ENCODE measurements at places on chromosomes 6 and 20. TPM values are rescaled to one million over a fixed set of nuclear protein-coding genes. Genes with fewer than 3 reads are reported as not detected.

GRCh38 chr6:107264357-107264840 is 149.1 kb upstream of the BEND3 start:
- DNase-seq = no peak

Gene GNMT
- 0.49 TPM for polyA plus RNA-seq

Gene HLA-DQB1
- 9.4 TPM for polyA plus RNA-seq

DNA sequence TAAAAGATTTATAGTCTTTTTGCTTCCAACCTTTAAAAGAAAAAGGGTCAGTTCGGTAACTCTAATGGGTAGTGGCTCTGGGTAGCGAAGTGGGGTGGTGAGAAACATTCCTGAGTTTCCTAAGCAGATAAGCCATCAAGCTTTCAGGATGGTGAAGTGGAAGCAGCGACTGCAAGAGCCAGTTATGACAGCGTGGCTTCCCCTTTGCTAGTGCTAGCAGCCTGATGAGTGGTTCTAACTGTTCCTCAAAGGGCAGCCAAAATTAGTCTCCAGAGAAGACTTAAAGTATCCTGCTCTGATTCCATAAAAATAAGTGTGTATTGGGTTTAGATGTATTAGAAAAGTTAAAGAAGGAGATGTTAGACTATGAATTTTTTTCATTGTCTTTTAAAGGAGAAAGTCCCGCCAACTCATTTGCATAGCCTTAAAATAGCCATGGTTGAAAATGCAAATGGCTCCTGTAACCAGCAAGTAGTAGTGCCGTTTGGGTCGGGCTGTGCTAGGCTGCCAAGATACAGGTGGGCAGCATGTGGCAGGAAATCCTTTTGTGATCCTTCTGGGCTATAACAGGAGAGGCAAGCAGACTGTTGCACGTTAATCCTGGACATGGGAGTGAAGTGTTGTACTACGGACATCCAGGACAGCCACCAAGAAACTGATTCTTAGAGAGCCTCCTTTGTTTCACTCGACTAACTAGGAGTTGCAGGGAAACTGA is 18.0 kb downstream of the ELOVL2 start:
- DNase-seq = no peak

Gene TULP1
- 1.9 TPM for polyA plus RNA-seq

GRCh38 chr20:7585126-7585679 is 355.1 kb downstream of the HAO1 start:
- DNase-seq = no peak

- no peak for DNase-seq
Measured at GRCh38 chr20:58006346-58007316, 221.8 kb downstream of the ANKRD60 start.

DNA sequence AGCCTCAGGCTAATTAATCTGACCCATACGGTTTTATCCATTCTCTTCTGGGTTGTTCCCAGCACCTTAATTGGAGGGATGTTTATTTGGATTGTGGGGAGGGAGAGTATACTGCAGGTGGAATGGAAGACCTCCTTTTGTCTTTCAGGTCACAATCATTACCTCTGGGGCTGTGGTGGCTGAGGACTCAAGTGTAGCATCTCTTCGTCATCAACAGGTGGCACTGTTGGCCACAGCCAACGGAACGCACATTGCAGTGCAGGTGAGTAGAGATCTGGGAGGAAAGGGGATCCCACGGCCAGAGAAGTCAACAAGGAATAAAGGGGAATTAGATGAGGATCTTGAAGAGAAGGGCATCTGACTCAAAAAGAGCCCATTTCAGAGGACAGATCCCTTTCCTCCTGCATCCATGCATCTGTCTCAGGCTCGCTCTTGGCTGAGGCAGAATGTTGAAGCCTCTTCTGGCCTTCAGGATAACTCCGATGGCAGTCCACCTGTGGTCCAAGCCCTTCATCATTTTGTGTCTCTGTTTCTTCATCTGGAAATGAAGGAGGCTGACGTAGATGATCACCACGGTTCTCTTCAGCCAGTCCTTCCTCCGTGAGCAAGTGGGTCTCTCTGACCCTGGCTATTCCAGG is 3.2 kb upstream of the DEF6 start:
- no peak for DNase-seq

GRCh38 chr6:105569706-105570105 is 166.8 kb upstream of the PREP start:
- DNase-seq = no peak

DNA sequence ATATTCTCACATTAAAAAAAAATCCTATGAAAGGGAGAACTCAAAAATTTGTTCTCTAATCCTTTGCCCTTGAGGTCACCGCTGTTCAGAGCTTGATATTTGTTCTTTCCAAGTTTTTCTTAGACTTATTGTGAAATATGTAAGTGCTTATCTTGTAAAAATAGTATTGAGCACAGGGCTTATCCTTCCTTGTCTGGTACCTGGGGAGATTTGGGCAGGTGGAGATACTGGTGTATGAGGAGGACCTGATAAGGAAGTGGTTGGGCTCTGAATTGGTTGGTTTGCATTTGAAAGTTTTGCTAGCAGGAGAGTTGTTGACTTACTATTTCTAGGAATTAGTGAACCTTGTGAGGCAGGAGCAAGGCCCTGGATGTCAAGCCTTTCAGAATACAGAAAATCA is 28.9 kb upstream of the ANKEF1 start:
- DNase-seq = no peak

Gene FOXS1
- 4.5 TPM for polyA plus RNA-seq

Gene MLN
- not detected for polyA plus RNA-seq

GRCh38 chr20:25046181-25046641 is 11.7 kb downstream of the ACSS1 start:
- DNase-seq = no peak

DNA sequence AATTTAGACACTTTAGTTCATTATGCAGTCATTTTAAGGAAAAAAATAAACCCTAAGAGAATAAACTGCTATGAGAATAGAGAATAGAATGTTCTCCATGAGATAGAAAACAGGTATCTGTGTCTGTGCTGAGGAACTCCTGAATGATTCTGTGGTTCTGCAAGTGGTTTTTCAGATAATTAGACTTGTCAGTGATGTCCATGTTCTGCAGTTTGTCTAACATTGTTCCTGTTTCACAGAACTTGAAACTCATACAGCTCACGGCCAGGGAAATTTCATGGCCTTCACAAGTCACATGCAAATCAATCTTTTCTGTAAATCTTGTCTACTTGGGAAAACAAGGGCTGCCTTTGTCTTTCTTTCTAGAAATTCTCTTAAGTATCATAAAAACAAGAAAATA is 73.4 kb upstream of the HMGCLL1 start:
- no peak for DNase-seq

GRCh38 chr6:41054511-41054910 is 1.5 kb downstream of the APOBEC2 start:
- no peak for DNase-seq

- no peak for DNase-seq
Measured at GRCh38 chr6:106141441-106142237, 55.5 kb downstream of the PRDM1 start.

GRCh38 chr6:7615611-7616383 is 25.8 kb downstream of the SNRNP48 start:
- DNase-seq = peak; percentile 59

GRCh38 chr6:132506869-132507808 is 5.8 kb downstream of the STX7 start:
- no peak for DNase-seq

- no peak for DNase-seq
Measured at GRCh38 chr6:48933136-48933535, 529.9 kb downstream of the MMUT start.

GRCh38 chr6:85680388-85680787 is 37.7 kb upstream of the SYNCRIP start:
- no peak for DNase-seq

DNA sequence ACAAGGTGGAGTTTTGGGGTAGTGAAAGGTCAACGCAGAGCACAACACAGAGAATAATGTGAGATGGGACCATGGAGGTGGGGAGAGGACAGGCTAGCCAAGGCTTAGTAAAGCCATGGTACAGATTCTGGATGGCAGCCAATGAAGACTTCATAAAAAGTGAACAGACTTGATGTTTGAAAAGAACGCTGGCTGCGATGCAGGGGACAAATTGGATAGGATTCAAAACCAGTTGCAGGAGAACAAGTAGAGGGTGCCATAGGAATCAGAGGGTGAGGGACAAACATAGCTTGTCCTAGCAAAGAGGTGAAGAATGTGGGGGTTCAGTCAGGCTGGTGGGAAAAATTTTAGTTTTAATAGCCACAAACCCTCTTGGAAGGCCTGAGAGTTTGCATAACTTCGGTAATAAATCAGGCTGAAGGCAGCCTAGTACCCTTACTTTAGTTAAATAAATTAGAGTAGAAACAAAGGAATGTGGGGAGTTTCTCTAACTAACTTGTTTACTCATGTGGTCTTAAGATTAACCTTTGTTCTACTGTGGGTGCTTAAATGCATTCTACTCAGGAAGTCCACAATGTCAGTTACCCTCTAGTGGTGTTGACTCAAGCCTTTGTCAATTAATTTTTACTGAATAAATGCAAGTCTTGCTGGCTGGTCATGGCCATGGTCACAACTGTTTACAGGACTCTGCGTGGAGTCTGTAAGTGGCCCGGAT is 216.4 kb downstream of the C6orf118 start:
- DNase-seq = no peak

Gene SLC32A1
- not detected for polyA plus RNA-seq

DNA sequence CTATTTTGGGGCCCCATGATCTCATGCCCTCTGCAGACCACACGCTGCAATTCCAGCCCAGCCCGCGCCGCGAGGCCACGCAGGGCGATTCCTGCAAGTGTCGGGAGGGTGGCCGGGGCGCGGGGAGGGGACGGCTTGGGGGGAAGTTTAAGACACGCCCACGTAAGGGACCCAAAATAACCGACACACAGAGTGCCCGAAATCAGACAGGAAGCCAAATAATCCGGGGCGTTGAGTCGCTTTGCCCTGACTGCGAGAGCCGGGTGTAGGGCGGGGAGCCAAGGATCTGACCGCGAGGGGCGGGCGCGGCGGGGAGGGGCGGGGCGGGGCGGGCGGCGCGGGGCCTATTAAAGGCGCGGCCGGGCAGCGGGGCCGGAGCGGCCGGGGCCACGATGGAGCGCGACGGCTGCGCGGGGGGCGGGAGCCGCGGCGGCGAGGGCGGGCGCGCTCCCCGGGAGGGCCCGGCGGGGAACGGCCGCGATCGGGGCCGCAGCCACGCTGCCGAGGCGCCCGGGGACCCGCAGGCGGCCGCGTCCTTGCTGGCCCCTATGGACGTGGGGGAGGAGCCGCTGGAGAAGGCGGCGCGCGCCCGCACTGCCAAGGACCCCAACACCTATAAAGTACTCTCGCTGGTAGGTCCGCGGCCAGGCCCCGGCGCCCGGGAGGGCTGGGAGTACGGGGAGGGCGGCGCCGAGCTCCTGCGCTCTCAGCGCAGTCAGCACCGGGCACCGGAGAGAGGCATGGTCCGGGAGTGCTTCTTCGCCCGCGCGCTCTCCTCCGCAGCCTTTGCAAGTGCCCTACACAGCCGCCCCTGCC is at the start of gene ENPP1:
Gene ENPP1, plus strand, starts transcription at position 377 of the 816 bp plus-strand sequence. Its CDS starts 16 bp downstream, at position 393.
- peak; percentile 80 for DNase-seq

DNA sequence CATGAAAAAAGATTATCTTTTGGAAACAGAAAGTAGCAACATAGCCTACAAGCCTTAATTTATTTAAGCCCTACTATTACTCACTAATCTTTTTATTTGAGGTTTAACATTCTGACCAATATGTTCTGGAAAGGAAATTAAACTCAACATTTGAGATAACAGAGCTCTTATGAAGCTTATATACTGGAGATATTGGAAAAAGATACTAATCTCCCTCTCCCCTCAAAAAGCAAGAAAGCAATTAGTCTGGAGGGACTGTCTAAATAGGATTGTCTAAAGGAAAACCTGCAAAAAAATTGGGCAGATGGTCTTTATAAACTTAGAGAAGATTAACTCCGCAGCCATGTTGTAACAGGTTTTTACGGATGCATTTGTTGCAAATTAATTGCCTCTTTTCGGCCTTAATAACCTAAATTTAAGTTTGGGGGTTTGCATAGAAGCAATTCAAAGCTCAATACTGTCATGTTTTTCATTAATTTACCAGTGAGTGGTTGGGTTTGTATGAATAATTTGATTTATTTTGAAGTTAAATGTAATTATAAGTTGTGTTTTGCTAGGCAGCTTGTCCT is 79.1 kb downstream of the SHLD1 start:
- no peak for DNase-seq

Gene BPIFA3
- not detected for polyA plus RNA-seq

GRCh38 chr6:54621285-54621684 is 225.3 kb upstream of the FAM83B start:
- DNase-seq = no peak

Gene CARMIL1
- 2.4 TPM for polyA plus RNA-seq

Gene NOX3
- not detected for polyA plus RNA-seq

GRCh38 chr6:24667378-24667803 is 514 bp downstream of the ACOT13 start:
- DNase-seq = peak; percentile 40

- no peak for DNase-seq
Measured at GRCh38 chr6:160300076-160300695, 41.6 kb upstream of the SLC22A2 start.

GRCh38 chr20:9808166-9808565 is 30.7 kb downstream of the PAK5 start:
- no peak for DNase-seq

DNA sequence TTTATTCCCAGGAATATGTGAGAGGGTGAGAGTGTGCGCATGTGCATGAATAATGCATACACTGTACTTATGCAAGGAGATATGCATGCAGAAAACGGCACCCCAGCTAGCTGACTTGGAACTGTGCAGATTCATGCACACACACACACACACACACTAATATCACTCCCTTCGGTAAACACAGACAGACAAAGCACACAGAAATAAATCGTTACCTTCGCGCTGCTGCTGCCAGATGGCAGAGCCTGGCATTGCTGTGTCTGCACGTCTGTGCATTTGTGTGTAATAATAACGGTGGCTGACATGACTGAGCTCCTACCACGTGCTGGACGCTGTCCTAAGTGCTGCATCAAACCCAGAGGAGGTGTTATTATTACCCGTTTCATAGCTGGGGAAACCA is 36.8 kb downstream of the PREX1 start:
- no peak for DNase-seq

Gene COL9A1
- polyA plus RNA-seq = 4.1 TPM

Gene ORC3
- polyA plus RNA-seq = 22.3 TPM

All from hindlimb muscle (tissue), 1 donor.